Mesenteric fat pad (tissue), 1 donor: ENCODE measurements at places on chromosomes 3 and 15. TPM values are rescaled to one million over a fixed set of nuclear protein-coding genes. Genes with fewer than 3 reads are reported as not detected.

- no peak for DNase-seq
Measured at GRCh38 chr3:101675709-101676215, 1.2 kb downstream of the ZBTB11 start.

DNA sequence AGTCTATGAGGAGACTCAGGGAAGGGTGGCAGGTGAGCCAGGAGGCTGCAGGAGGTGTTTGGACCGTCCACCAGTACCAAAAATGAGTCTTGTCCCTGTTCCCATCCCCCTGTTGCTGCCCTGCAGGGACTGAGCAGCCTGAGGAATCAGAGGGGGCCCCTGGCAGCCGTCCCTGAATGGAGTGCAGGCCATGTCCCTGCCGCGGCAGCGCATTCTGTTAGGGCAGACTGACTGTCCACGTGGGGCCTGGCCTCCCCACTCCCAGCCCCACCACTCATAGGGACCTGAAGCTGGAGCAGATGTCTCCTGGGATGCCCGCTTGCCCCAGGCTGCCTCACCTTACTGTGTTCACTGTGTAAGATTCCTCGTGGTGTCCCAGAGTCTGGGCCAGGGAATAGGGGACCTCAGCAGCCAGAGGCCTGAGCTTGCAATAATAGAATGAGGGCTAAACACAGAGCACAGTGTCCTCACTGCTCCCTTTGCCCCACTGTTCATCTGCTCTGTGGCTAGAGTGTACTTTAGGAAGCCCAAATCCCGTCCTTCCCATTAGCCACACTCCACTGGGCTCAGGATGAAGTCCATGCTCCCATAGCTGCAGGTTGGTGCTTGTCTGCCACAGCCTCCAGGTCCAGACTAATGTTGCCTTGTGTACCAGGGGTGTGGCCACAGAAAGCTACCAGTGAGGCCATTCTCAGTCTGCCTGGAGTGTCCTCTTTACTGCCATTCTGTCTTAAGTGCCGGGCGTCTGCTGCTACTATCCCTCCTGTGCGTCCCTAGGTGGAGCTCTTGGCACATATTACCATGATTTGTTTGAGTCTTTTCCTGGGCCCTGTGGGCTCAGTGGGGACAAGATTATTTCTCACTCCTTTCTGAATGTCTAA, 63.2 kb downstream of the HCN4 start:
- no peak for DNase-seq

DNA sequence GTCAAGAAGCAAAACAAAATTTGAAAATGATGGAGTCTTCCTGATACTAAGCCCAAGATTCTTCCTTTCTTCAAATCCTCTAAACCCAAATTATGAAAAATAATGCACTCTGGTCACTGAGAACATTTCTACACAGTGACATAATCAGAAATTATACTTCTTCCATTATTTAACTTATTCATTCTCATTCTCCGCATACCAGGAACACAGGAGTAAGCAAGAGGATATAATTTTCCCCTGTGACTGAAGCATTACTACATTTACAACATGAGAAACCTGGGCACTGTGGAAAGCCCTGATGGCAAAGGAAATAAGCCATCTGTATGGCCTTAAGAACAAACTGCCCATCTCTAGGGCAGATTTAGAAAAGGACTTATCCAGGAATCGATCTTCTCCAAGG, 47.0 kb downstream of the EXD1 start:
- DNase-seq: no peak

CADM2 gene
- 17.3 TPM for total RNA-seq

DNA sequence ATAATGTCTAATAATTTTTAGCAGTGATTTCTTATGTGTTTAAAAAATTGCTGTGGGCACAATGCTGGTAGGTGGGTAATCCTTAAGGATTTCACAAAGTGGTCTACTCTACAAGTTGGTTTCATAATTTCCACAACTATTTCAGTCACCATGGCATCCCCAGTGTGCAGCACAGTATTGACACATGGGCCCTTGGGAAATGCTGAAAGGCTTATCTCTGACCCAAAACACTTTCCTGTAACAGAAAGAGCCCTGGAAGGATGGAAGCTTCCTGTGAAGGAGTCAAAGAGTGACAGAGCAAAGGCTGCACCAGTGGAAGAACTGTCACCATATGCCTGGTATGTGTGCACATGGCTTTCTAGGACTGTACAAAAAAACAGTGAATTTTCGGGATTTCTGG, 153.7 kb downstream of the ANO10 start:
- no peak for DNase-seq

DNA sequence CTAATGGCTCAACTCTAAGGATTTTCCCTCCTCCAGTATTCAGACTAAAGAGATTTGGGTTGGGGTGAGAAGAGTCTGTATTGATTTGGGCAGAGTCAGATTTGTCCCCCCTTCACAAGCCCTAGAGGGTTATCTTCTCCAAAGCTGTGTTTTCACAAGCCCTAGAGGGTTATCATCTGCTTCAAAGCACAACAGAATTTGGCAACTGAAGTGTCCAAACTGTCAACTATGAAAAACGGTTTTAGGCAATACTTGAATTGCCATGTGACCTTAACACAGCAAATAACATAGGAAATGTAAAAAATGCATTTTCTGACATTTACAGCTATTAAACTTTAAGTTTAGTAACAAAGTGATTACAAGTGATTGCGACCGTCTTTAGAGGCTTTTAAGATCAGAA, 119.9 kb downstream of the IMPG2 start:
- DNase-seq: no peak

GRCh38 chr3:4416961-4417360, 50.1 kb downstream of the SUMF1 start:
- DNase-seq: no peak
